ENCODE measurements at places on chromosomes 1 and 21. TPM values are rescaled to one million over a fixed set of nuclear protein-coding genes. Genes with fewer than 3 reads are reported as not detected.
A peak's percentile ranks its signal among the peaks of the same experiment; 100 is the strongest.

DNA sequence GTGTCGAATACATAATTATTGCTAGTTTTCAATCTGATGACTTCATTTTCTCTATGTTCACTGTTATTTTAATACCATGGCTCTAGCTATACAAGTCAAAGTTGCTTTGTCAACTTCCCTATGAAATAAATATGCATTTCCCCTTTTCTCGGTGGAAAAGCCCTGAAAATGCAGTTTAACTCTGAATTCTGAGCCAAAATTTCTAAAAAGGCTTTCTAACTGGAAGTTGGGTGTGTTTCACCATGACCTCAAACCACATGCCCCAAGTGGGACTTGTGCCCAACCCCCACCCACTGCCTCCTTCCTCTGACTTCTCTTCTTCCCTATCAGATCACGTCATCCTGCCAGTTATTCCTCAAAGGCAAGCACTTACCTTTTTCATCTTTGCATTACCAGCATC lies 8.9 kb downstream of the MKNK1 start:
- peaks cover 23% of the 10 kb centered on the region for H3K36me3 ChIP-seq
- no peak overlapping the region for H3K4me3 ChIP-seq
- H3K27ac ChIP-seq = no peak overlapping the region

DNA sequence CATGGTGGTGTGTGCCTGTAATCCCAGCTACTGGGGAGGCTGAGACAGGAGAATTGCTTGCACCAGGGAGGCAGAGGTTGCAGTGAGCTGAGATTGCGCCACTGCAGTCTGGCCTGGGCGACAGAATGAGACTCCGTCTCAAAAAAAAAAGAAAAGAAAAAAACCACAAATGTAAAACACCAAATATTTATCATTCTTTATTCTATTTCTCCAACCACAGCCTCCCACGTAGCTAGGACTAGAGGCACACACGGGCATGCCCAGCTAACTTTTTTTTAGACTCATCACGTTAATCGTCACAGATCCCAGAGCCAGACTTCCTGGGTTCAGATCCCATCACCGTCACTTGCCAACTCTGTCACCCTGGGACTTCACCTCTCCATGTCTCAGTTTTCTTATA lies 13.5 kb downstream of the DNAJC16 start:
- peaks cover 83% of the 10 kb centered on the region for H3K36me3 ChIP-seq
- H3K27ac ChIP-seq = no peak overlapping the region
- no peaks in the 10 kb centered on the region for H3K27me3 ChIP-seq
- no peak for DNase-seq
- no peak overlapping the region for H3K4me3 ChIP-seq

DNA sequence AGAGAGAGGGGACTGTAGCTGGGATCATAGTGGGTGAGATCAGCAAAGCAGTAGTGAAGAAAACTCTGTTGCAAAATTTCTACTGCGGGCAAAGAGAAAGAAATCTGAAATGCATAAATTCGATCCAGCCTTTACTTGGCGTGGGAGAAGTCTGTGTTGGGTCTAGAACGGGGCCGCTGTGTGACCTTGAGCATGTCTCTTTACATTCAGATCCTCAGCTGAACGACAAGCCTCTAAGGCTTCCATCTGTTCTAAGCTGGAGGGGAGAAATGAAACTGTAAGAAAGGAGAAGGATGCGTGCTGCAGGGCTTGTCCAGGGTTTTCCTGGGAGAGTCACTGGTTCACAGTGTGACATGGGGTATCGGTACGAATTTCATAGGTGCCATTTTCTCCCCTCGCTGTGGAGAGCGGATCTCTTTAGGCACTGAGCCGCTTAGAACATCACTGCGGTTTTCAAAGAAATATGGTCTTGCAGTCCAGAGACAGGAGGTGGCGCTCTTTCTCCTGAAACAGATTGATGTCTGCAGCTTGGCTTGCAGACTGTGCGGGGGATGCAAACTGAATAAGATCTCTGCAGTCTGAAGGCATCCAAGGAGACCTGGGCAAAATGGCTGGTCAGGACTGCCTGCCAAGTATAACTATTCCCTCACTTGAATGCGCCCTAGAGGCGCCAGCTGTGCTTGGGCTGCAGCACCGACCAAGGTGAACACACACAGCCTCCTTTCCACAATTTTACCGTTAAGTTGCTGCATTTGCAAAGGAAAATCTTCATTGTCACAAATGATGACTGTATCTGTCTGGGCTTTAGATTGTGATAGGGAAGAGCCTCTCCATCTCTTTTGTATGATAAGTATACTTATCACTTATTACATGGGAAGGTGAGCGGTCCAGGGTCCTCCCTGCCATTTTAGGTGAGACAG lies 104.1 kb downstream of the XCL2 start:
- H3K4me3 ChIP-seq = no peak overlapping the region
- no peaks in the 10 kb centered on the region for H3K36me3 ChIP-seq

DNA sequence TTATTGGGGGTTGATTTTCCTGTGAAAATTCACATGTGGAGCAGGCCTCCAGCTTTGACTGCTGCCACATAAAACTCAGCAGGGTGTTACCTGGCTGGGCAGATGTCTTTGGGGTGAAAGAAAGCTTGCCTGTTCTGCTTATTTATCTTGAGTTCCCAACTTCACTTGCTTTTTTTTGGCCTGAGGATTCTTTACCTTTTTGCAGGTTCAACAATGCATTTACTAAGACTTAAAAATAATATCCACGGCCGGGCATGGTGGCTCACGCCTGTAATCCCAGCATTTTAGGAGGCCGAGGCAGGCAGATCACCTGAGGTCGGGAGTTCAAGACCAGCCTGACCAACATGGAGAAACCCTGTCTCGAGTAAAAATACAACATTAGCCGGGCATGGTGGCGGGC lies 509.1 kb downstream of the KIF26B start:
- no peaks in the 10 kb centered on the region for H3K27me3 ChIP-seq
- H3K36me3 ChIP-seq = no peaks in the 10 kb centered on the region
- DNase-seq = peak; percentile 24
- no peak overlapping the region for H3K27ac ChIP-seq
- H3K4me1 ChIP-seq = no peaks in the 10 kb centered on the region

DNA sequence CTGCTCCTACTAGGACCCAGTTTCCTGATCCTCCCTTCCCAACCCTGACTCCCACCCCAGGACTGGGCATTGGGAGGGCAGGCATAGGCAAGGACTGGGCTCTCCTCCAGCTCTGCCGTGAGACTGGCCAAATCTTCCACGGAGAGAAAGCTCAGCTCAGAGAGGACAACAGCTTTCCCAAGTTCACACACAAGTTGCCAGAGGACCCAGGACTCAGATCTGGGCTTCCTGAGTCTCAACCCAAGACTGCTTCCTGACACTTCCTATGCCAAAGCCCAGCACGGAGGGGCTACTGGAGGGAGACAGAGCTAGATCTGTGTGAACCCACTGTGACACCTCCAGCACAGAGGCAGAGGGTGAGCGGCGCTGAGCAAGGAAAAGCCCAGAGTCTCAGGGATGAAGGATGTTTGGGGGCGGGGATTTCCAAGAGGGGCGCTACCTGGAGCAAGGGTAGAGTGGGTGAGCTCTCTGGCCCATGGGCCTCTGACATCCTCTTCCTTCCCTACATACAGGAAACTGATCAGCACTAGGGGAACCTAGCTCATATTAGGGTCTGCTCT lies 7.1 kb downstream of the PDZK1IP1 start:
- no peaks in the 10 kb centered on the region for H3K36me3 ChIP-seq
- no peak overlapping the region for H3K27ac ChIP-seq
- DNase-seq = no peak
- H3K4me3 ChIP-seq = no peak overlapping the region
- no peaks in the 10 kb centered on the region for H3K4me1 ChIP-seq
- H3K27me3 ChIP-seq = peaks cover 12% of the 10 kb centered on the region

- no peak for DNase-seq
- H3K4me3 ChIP-seq = no peak overlapping the region
- H3K36me3 ChIP-seq = no peaks in the 10 kb centered on the region
- no peaks in the 10 kb centered on the region for H3K27me3 ChIP-seq
Measured at GRCh38 chr1:49026230-49026811, 249.6 kb upstream of the BEND5 start.

DNA sequence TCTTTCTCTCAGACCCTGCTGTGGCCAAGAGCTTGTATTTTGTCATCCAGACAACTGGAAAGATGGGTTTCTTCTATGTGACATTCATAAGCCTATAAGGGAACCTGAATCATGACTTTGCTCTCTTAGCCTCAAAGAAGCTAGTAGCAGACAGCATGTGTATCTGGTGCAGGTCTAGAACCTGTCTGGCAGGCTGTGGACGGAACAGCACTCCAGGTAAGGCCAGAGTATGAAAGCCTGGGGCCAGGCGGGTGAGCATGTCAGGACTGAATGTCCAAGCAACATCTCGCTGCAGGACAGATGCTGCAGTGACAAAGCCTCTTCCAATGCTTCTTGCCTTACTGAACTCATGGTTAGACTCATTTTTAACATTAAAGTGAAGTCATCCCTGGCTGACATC lies 32.8 kb downstream of the AKNAD1 start:
- DNase-seq = no peak
- H3K27me3 ChIP-seq = no peaks in the 10 kb centered on the region
- H3K4me3 ChIP-seq = no peak overlapping the region
- peaks cover 6% of the 10 kb centered on the region for H3K4me1 ChIP-seq
- H3K36me3 ChIP-seq = no peaks in the 10 kb centered on the region
- no peak overlapping the region for H3K27ac ChIP-seq

DNA sequence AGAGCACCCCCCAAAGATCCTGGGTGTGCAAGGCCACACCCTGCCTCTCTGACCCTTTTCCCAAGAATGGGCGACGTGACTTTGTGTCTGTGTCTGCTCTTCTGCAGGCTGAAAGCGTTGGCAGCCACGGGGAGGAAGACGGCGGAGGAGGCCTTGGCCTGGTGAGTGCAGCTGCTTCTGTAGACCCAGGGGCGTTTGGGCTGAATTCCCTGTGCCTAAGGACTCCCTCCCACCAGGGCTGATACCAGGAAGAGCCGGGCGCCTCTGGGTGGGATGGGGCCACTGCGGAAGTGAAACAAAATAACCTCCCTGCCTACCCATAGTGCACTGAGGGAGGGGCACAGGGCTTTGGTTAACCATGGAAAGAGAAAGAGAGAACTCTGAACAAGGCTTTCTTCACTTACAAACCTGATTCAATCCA lies 2.5 kb downstream of the UBASH3A start:
- H3K4me3 ChIP-seq = no peak overlapping the region
- no peaks in the 10 kb centered on the region for H3K4me1 ChIP-seq
- H3K27me3 ChIP-seq = no peaks in the 10 kb centered on the region
- no peak overlapping the region for H3K27ac ChIP-seq

- H3K27me3 ChIP-seq = peaks cover 10% of the 10 kb centered on the region
- no peaks in the 10 kb centered on the region for H3K4me1 ChIP-seq
- DNase-seq = peak; percentile 65
- no peak overlapping the region for H3K27ac ChIP-seq
- no peak overlapping the region for H3K4me3 ChIP-seq
- peaks cover 40% of the 10 kb centered on the region for H3K36me3 ChIP-seq
Measured at GRCh38 chr1:165686121-165686970, 12.0 kb downstream of the ALDH9A1 start.

- H3K4me3 ChIP-seq = no peak overlapping the region
- peaks cover 13% of the 10 kb centered on the region for H3K4me1 ChIP-seq
- no peaks in the 10 kb centered on the region for H3K36me3 ChIP-seq
- DNase-seq = no peak
- peak overlapping the region; percentile 19 for H3K27ac ChIP-seq
- H3K27me3 ChIP-seq = peaks cover 49% of the 10 kb centered on the region
Measured at GRCh38 chr1:229028987-229029878, 241.7 kb upstream of the RAB4A start.

DNA sequence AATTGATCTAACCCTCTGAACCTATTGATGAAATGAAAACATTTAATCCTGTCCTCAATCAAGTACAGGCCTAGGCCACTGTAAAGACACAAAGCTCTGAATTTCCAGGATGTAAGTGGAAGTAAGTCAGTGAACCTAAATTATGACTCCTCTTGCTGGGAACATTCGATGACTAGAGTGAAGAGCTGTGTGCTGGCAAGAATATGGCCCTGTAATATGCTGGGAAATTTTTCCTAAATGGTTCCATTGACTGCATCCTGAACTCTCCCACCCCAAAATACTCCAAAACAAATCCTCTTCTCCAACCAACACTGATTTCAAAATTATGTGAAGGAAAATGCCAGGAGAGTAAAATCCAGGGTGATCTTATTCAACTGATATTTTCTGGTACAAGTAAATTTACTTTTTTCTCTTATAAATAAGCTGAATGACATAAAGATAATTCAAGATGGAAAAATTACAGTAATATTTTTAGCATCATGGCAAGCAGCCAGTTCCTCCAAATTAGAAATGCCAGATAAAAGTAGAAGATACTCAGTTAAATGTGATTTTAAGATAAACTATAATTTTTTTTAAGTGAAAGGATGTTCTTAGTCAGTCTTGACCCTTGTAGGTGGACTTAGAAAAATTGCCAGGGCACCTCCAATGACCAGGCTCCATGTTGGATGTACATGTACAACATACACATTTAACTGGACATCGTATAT lies 269.4 kb downstream of the PTGER3 start:
- no peak overlapping the region for H3K4me3 ChIP-seq
- H3K27me3 ChIP-seq = no peaks in the 10 kb centered on the region
- no peak overlapping the region for H3K27ac ChIP-seq

GRCh38 chr1:223326776-223327175 lies 37.2 kb downstream of the SUSD4 start:
- no peaks in the 10 kb centered on the region for H3K4me1 ChIP-seq
- no peak overlapping the region for H3K4me3 ChIP-seq
- H3K27ac ChIP-seq = no peak overlapping the region
- H3K27me3 ChIP-seq = no peaks in the 10 kb centered on the region

- H3K4me3 ChIP-seq = no peak overlapping the region
- DNase-seq = no peak
- H3K4me1 ChIP-seq = no peaks in the 10 kb centered on the region
- H3K27ac ChIP-seq = no peak overlapping the region
- peaks cover 5% of the 10 kb centered on the region for H3K27me3 ChIP-seq
- H3K36me3 ChIP-seq = no peaks in the 10 kb centered on the region
Measured at GRCh38 chr1:221392453-221392852, 349.4 kb downstream of the DUSP10 start.

DNA sequence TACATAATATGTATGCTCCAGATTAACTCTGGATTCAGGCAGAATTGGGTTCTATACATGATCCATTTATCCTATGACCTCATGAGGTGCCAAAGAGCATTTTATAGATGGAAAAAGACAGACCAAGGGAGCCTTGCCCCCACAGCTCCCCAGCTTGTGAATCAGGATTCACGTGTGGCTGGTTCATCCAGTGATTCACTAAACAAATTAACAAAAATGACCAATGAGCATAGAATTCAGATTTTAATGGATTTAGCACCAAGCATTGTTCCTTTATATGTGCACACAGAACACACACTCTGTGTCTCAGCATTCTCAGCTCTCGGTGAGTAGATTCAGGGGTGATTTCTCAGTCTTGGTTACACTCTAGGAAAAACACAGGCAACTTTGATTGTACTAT lies 51.7 kb upstream of the BARHL2 start:
- DNase-seq = no peak
- no peaks in the 10 kb centered on the region for H3K27me3 ChIP-seq
- H3K27ac ChIP-seq = no peak overlapping the region
- H3K4me1 ChIP-seq = peaks cover 3% of the 10 kb centered on the region

Gene COL6A2
- total RNA-seq = 259 TPM

Gene RNF115
- total RNA-seq = 12.9 TPM

Gene GSTM5
- 0.75 TPM for total RNA-seq

Gene CAPN8
- not detected for total RNA-seq

Gene OR6N1
- total RNA-seq = not detected

Gene GPA33
- 0.47 TPM for total RNA-seq

Gene LIN28A
- 867 TPM for total RNA-seq

Gene S100A12
- total RNA-seq = not detected

Measured in endodermal cell (in vitro differentiated cells).